Fibroblast of mammary gland (primary cell): ENCODE measurements at places on chromosomes 4 and X.
A peak's percentile ranks its signal among the peaks of the same experiment; 100 is the strongest.

GRCh38 chr4:143358923-143359643 is 22.4 kb downstream of the GAB1 start:
- peak; percentile 60 for DNase-seq

DNA sequence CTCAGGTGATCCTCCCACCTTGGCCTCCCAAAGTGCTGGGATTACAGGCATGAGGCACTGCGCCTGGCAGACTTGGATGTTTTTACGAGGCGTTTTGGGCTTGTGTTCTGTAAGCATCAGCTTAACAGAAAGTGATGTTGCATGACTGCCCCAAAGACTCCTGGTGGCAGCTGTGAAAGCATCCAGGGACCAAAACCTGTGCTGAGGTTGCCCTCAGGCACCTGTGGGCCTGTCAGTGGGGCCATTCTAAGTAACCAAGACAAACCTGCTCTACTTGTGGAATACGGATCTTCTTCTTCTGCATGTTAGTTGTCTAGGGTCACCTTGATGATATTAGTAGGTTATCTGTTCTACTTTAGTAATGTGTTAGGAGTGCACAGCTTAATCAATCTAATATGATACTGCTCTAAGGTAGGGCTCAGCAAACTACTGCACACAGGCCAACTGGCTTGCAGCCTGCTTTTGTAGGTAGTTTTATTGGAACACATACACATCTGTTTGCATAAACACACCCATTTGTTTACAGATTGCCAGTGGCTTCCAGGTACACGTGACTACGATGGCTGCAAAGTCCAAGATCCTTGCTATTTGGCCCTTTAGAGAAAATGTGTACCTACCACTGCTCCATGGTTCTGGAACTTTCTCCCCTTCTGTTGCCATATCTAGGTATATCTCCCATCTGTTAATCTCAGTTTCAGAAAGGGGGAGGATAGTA is 136.7 kb downstream of the GPR143 start:
- no peak for DNase-seq

DNA sequence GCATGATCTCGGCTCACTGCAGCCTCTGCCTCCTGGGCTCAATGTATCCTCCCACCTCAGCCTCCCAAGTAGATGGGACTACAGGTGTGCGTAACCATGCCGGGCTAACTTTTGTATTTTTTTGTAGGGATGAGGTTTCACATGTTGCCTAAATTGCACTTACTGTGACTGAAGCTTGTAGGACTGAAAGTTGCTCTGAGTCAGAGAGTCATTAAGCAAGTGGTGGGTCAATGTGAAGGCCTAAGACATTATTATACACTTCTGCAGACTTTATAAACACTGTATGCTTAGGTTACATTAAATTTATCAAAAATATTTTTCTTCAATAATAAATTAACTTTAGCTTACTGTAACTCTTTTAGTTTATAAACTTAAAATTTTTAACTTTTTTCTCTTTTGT is 170.2 kb downstream of the FAT4 start:
- DNase-seq: peak; percentile 3

DNA sequence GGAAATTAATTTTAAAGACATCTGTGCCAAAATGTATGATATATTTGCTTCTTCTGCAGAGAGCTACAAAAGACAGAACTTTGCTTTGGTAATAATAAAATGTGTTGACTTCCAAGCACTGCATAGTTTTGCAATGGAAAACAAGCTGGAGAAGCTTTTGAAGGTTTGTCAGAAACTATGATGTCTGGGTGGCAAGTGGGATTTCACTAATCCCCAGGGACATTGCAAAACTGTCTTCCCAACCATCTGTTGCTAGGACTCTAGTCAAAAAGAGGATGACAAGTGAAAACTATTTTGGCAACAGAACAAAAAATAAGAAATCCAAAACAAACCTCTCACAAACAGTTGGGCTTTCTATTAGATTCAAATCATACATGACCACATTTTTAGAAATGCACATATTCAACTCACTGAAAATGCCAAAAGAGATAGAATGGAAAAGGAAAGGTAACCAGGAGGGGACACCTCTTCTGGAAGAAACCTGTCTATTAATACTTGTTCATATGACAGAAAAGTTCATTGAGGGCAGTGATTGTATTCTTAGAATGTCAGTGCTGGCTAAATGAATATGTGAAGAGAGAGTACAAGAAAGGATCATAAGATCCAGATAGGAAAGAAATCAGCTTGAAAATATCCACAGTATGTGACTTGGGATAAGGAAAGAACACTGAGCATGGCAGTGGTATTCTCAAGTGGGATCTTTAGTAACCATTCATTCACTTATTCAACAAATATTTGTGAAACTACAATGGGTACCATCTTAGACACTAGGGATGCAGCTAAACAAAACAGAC is 228.0 kb downstream of the RASL11B start:
- peak; percentile 53 for DNase-seq

GRCh38 chrX:57918750-57919436 is 8.6 kb upstream of the ZXDA start:
- peak; percentile 51 for DNase-seq

- peak; percentile 23 for DNase-seq
Observed at GRCh38 chrX:920234-920799, 289.7 kb downstream of the SHOX start.

- DNase-seq: peak; percentile 90
Observed at GRCh38 chr4:183444214-183445096, at the start of gene CDKN2AIP. Gene CDKN2AIP (plus strand): TSS chr4:183444636. CDS start chr4:183444798, 162 bp downstream.

- no peak for DNase-seq
Observed at GRCh38 chr4:87305562-87305961, 17.1 kb downstream of the HSD17B13 start.

DNA sequence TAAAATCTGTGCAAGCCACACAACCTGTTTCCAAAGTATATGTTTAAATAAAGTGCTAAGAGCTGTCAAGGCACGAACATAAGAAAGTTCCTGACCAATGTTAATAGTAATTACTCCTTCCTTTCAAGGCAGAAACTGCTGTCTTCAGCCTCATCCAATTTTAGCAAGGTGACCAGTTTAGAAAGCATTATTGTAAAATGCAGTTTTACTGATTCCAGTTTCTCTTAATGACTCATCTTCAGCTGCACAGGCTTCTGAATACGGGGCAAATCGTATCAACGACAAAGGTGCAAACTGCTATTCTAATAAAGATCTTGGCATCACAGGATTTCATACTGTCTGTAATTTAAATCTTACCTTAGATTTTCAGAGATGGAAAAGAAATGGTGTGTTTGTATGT is 87.5 kb downstream of the PPP3CA start:
- peak; percentile 39 for DNase-seq

DNA sequence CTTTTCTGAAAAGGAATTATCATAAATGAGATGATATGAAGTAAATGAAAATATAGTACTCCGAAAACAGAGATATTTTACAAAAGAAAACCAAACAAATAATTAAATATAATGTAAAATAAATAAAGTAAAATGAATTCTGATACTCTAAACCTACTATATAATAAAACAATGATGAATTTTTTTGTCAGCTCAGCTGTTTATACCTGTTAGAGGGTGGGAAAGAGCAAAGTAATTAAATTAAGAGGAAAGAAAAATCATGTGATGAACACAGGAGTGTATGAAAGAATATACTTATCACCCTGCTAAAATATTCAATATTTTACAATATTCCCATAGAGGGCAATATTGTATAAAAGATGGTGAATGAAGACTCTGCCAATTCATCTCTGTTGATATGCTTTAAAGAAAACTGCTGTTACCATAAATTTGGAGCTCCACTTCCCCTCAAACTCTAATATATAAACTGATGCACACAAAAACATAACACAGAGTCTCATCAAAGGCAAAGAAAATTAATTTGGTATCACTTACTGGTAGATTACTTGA is 6.5 kb upstream of the NDST4 start:
- DNase-seq: peak; percentile 6

DNA sequence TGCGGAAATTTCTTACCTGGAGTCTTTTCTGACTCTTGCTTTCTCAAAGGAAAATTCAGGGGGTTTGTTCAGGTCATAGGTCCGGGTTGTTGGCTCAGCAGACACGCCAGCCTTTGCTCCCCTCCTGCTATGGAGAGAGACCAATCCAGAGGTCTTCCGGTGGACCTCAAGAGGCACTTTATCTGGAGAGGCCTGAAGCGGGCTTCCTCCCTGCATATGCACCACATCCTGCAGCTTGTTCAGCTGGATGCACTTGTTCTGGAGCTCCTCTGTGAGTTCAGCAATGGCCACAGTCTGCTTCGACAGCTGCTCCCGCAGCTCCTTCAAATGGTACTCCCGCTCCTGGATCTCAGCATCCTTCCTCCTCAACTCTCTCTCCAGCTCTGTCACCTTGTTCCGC is 10.5 kb downstream of the PRKG2 start:
- DNase-seq: no peak

- DNase-seq: no peak
Observed at GRCh38 chrX:111349101-111349500, 62.9 kb downstream of the DCX start.

GRCh38 chr4:6123976-6124375 is 76.4 kb downstream of the JAKMIP1 start:
- DNase-seq: no peak
